NCI-H2227 treated with DMSO at 0.1 percent for 48 hours (cell line): ENCODE measurements at places on chromosomes 13 and 19.

DNA sequence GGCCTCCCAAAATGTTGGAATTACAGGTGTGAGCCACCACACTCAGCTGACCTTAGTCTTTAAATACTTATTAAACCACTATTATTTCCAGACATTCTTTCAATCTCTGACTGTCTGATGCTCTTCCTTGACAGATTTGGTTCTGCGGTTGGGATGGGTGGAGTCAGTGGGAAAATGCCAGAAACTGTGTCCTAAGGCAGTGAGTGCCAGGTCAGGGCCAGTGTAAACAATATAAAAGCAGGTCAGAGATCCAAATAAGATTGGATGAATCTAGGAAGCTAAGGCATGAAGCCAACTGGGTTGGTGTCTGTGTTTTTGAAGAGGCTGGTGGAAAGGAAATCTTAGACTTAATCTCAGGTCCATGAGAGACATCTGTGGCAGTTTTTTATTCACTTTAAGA is 74.7 kb downstream of the KLF5 start:
- no peak for DNase-seq

GRCh38 chr19:33443638-33444561 is 70.4 kb downstream of the CEBPG start:
- DNase-seq: no peak

DNA sequence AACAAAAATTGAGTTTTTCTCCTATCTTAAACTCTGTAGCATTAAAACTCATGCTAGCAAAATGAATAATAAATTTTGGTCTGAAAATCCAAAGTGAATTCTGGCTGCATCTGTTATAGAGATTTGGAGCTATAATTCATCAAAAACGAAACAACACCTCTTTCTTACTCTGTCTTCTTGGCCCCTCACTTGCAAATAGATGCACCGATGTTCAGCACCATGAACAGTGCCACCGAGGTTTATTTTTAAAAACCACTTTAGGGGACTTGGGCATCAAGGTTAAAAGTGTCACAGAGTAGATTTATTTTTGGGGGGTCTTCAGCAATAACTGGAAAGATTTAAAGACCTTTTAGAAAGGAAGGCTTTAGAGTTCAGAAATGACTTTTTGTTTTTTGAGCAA is 26.1 kb upstream of the EID2 start:
- DNase-seq: no peak

DNA sequence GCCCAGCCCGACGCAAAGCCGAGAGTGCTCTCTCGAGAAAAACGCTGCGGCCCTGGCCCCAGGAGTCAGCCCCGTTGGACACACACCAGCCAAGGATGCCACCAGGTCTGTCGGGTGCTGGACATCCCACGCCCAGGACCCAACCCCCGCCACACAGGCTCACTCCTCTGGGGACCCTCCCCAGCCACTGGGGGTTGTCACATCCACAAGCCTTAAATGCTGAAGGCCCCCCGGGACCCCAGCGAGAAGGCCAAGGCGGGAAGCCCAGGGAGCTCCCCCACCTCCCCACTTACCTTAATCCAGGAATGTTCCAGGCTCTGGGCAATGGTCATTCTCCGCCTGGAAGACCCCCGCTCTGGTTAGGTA is 11.2 kb downstream of the DAPK3 start:
- no peak for DNase-seq
